ENCODE measurements at places on chromosomes 5 and 9.
A peak's percentile ranks its signal among the peaks of the same experiment; 100 is the strongest.

GRCh38 chr9:137545123-137545522 lies 5.1 kb downstream of the PNPLA7 start:
- no peak for DNase-seq

DNA sequence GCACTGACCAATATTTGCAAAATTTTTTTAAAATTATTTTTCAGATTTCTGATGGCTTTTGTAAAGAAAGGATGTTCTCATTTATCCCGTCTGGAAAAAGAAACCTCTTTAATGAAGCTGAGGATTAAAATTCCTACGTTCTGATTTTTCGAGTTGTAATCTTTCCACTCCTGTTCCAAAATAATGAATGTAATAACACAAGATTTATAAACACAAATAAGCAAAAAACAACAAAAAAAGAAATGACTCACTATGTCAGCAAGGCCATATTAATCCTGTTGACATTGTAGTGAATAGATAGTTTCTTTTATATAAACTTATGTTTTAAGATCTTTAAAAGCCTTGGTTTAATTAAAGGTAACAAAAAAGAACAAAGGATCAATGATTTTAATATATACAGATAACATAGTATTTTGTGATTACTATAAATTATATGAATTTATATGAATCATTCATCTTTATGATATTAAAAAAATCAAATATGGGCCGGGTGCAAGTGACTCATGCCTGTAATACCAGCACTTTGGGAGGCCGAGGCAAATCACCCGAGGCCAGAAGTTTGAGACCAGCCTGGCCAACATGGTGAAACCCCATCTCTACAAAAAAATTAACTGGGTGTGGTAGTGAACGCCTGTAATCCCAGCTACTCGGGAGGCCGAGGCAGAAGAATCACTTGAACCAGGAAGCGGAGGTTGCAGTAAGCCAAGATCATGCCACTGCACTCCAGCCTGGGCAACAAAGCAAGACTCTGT lies 336.6 kb upstream of the DAB2 start:
- no peak for DNase-seq

- no peak for DNase-seq
These were observed 110.3 kb upstream of the LARP1 start for GRCh38 chr5:154644745-154645411.

DNA sequence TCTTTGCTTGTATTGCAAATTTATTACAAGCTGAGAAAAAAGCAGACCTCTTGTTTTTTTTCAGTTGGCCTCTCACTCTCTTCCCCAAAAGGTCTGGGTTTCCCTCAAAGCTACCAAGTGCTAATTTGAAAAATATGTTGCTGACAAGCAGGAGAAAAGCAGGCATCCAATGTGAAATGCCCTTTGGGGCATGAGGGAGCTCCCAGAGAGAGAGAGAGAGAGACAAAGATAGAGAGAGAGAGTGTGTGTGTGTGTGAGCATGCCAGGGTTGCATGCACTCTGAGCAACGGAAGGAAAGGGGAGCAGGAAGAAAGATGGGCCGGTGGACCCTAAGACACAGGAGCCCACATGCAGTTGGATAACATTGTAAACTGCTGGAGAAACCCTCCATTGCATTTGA lies 358.4 kb downstream of the TMEM38B start:
- no peak for DNase-seq

GRCh38 chr5:41842777-41843176 lies 27.4 kb downstream of the OXCT1 start:
- DNase-seq = no peak

GRCh38 chr5:15254607-15255006 lies 245.4 kb upstream of the FBXL7 start:
- no peak for DNase-seq

DNA sequence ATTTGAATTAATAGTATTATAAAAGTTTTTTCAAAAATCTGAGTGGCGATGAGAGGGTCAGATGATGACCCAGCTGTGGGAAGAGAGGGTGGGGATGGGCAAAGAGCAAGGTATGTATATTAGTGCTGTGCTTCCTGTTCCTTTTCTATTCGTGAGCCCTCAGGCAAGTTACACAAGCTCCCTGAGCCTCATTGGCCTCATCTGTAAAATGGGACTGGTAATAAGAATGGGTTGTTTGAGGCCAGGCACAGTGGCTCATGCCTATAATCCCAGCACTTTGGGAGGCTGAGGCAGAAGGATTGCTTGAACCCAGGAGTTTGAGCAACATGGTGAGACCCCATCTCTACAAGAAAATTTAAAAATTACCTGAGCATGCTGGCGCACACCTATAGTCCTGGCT lies 24.0 kb upstream of the MLANA start:
- DNase-seq = no peak

- DNase-seq = no peak
These were observed 160.0 kb upstream of the DMRTA1 start for GRCh38 chr9:22286661-22287060.

DNA sequence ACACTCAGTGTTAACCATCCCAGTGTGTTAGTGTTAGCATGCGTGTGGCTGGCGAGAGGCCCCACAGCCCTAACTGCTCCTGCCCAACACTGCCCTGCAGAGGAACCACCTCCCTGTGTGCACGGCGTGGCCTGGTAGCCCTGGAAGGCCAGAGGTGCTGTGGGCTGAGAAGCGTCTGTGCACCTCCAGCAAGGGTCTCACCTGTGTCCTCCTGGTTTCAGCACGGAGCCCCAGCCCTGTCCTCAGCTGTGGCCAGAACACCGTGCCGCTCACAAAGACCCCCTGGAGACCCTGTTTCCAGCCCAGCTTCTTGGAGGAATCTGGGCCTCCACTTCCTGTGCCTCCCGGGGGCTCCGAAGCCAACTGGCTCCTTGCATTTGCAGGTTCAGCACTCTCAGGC lies 56.1 kb upstream of the NRARP start:
- DNase-seq = no peak

DNA sequence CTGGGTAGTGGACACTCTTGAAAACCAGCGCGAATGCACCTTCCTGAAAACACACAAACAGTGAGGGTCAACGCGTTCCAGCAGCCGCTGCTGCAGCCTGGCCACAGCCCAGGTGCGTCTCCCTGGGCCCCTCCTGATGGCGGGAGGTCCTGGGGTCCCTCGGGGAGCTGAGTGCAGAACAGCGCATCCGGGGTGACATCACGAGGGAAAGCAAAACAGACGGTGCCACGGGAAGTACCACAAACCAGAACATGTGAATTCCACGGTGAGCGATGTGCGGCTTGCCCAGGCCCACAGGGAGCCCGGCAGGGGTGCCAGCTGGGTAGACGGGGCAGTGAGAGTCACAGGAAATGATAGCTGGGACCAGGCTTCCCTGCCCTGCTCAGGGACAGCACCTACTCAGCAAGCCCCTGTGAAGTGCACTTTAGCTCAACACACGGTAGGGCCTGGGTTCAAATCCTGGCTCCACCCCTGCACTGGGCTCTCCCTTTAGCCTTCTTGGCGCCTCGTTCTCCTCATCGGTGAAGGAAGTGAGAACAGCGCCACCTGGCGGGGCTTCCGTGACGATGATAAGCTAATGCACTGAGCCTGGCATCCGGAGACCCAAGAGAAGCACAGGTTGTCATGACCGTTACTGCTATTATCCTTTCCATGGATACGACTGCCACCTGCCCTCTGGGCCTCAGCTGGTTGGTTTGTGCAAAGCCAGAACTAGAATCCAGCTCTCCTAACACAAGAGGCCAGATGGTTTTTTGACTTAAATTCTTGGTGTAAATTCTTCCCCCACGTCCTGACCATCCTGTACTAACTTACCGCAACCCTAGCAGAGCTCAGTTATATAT lies 24.6 kb downstream of the GFPT2 start:
- peak; percentile 80 for DNase-seq

- no peak for DNase-seq
These were observed 1652.4 kb upstream of the ACO1 start for GRCh38 chr9:30732060-30732459.

GRCh38 chr5:14147210-14147609 lies 4.1 kb downstream of the TRIO start:
- DNase-seq = no peak

DNA sequence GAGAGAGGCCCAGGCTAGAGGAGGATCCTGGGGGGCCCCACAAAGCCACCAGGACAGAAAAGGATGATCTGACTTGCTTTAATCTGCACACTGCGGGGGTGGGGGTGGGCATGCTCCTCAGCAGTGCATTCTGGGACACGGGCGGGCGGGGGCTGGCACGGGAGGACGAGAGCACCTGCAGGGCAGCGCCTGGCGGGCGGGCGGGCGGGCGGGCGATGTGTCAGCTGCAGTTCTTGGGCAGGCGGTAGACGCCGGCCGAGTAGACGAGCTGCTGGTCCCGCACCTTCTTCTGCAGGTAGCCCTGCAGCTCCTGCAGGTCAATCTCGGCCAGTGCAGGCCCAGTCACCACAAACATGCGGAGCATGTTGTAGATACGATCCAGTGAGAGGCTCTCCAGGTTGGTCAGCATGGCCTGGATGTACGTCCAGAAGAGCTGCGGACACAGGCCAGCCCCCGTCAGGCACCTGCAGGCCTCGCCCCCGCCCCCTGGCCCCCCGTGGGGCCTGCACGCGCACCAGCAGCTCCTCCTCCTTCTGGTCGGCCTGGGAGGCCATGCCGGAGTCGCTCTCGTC lies 3.0 kb upstream of the TMEM210 start:
- no peak for DNase-seq

- no peak for DNase-seq
These were observed 29.3 kb downstream of the MARVELD2 start for GRCh38 chr5:69444127-69444754.

GRCh38 chr5:175750511-175750931 lies 92.7 kb downstream of the HRH2 start:
- DNase-seq = no peak

DNA sequence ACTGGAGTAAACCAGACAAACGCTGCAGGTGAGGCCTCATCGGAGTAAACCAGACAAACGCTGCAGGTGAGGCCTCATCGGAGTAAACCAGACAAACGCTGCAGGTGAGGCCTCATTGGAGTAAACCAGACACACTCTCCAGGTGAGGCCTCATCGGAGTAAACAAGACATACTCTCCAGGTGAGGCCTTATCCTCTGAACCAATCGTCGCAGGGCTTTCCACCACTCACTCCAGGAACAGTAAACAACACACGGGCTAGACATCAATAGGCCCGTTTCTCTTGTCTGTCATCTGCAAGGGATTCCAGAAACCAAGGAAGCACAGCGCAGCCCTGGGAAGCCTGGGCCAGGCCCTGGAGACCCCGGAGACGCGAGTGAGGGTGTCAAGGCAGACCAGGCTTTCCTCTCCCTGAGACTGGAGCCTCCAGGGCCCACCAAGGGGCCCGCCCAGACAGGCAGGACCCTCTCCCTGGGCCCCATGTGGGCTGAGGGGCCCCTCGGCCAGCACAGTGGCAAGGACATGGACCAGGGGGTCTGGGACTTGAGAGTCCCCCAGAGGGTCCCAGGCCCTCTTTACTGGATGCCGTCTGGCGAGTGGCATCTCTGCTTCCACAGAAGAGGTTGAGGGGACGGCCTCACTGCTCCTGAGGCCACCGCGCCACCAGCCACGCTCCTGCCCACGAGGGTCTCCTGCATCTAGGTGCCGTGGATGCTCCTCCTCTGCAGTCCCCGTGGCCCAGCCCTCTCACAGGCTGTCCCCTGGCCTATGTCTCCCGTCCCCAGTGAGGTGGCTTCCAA lies 26.4 kb upstream of the NSMF start:
- no peak for DNase-seq

- DNase-seq = no peak
These were observed 390.7 kb upstream of the PIK3R1 start for GRCh38 chr5:67824852-67825251.

DNA sequence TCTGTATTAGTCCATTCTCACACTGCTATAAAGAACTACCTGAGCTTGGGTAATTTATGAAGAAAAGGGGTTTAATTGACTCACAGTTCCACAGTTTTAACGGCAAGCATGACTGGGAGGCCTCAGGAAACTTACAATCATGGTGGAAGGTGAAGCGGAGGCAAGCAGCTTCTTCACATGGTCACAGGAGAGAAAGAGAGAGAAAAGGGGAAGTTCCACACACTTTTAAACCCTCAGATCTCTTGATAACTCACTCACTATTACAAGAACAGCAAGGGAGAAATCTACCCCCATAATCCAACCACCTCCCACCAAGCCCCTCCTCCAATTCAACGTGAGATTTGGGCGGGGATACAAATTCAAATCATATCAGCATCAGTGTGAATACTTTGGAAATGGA lies 133.4 kb upstream of the SLC30A5 start:
- DNase-seq = no peak
